ENCODE measurements at places on chromosomes 2 and 18. TPM values are rescaled to one million over a fixed set of nuclear protein-coding genes. Genes with fewer than 3 reads are reported as not detected.

COBLL1 gene
- 114 TPM for polyA plus RNA-seq

ANKRD30B gene
- not detected for polyA plus RNA-seq

FLACC1 gene
- 0.64 TPM for polyA plus RNA-seq

STK16 gene
- 17.9 TPM for polyA plus RNA-seq

SFT2D3 gene
- polyA plus RNA-seq = not detected

ANKRD30BL gene
- polyA plus RNA-seq = 0.64 TPM

L3MBTL4 gene
- polyA plus RNA-seq = 0.61 TPM

SERPINB4 gene
- polyA plus RNA-seq = not detected

IL36B gene
- polyA plus RNA-seq = not detected

RGPD3 gene
- 0.06 TPM for polyA plus RNA-seq

SNORC gene
- not detected for polyA plus RNA-seq

PRADC1 gene
- 12.4 TPM for polyA plus RNA-seq

FAP gene
- polyA plus RNA-seq = not detected

CHRNA1 gene
- 0.40 TPM for polyA plus RNA-seq

CFAP65 gene
- polyA plus RNA-seq = not detected

TYMS gene
- polyA plus RNA-seq = 1.0 TPM

TDRD15 gene
- 0.34 TPM for polyA plus RNA-seq

SKA1 gene
- polyA plus RNA-seq = 0.90 TPM

DRC1 gene
- not detected for polyA plus RNA-seq

CPO gene
- polyA plus RNA-seq = not detected

ATOH8 gene
- polyA plus RNA-seq = not detected

LAMA3 gene
- polyA plus RNA-seq = not detected

ANKRD62 gene
- polyA plus RNA-seq = not detected

HOXD9 gene
- not detected for polyA plus RNA-seq

IKZF2 gene
- polyA plus RNA-seq = 0.09 TPM

LAPTM4A gene
- polyA plus RNA-seq = 185 TPM

FSHR gene
- polyA plus RNA-seq = not detected

GTF3C2 gene
- 38.6 TPM for polyA plus RNA-seq

ANKRD29 gene
- not detected for polyA plus RNA-seq

THSD7B gene
- not detected for polyA plus RNA-seq

TTN gene
- 9.4 TPM for polyA plus RNA-seq

NDUFB3 gene
- polyA plus RNA-seq = 188 TPM

CYS1 gene
- polyA plus RNA-seq = not detected

CNTNAP5 gene
- polyA plus RNA-seq = not detected

FER1L5 gene
- not detected for polyA plus RNA-seq

RAB17 gene
- not detected for polyA plus RNA-seq

SIX2 gene
- not detected for polyA plus RNA-seq

RAB6C gene
- not detected for polyA plus RNA-seq

KIF1A gene
- not detected for polyA plus RNA-seq

LMAN2L gene
- 19.1 TPM for polyA plus RNA-seq

ZNF892 gene
- 0.53 TPM for polyA plus RNA-seq

CCDC121 gene
- polyA plus RNA-seq = 2.5 TPM

FOXD4L1 gene
- polyA plus RNA-seq = not detected

DCC gene
- polyA plus RNA-seq = not detected

KIF3C gene
- 0.31 TPM for polyA plus RNA-seq

REG3G gene
- not detected for polyA plus RNA-seq

SEPTIN10 gene
- polyA plus RNA-seq = 0.71 TPM

OTOS gene
- polyA plus RNA-seq = not detected

EMILIN1 gene
- 0.61 TPM for polyA plus RNA-seq

MC5R gene
- polyA plus RNA-seq = not detected

SAG gene
- not detected for polyA plus RNA-seq

PDCD1 gene
- 0.19 TPM for polyA plus RNA-seq

NYAP2 gene
- not detected for polyA plus RNA-seq

ZRANB3 gene
- 3.8 TPM for polyA plus RNA-seq

GPR35 gene
- not detected for polyA plus RNA-seq

HRH4 gene
- not detected for polyA plus RNA-seq

TNFRSF11A gene
- not detected for polyA plus RNA-seq

IL36G gene
- polyA plus RNA-seq = not detected

ATP6V1C2 gene
- 0.30 TPM for polyA plus RNA-seq

All from IgD-negative memory B cell (primary cell).